ENCODE measurements at places on chromosomes 1 and 21. TPM values are rescaled to one million over a fixed set of nuclear protein-coding genes. Genes with fewer than 3 reads are reported as not detected.

DNA sequence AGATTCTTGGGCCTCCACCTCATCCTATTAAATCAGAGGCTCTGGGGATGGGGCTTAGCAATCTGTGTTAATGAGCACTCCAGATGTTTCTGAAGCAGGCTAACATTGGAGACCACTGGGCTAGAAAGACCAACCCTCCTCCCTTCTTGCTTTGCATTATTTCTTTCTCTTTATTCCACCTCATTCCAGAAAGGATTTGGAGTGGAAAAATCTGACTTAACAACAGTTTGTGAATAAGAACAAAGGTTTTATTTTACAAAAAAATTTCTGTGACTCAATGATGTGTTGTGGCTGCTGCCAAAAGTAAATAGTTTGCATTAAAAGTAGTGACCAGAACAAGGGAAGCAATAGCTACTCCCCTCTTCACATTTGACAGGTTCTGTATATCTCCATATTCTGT lies 79.4 kb downstream of the TGFB2 start:
- DNase-seq: no peak

DNA sequence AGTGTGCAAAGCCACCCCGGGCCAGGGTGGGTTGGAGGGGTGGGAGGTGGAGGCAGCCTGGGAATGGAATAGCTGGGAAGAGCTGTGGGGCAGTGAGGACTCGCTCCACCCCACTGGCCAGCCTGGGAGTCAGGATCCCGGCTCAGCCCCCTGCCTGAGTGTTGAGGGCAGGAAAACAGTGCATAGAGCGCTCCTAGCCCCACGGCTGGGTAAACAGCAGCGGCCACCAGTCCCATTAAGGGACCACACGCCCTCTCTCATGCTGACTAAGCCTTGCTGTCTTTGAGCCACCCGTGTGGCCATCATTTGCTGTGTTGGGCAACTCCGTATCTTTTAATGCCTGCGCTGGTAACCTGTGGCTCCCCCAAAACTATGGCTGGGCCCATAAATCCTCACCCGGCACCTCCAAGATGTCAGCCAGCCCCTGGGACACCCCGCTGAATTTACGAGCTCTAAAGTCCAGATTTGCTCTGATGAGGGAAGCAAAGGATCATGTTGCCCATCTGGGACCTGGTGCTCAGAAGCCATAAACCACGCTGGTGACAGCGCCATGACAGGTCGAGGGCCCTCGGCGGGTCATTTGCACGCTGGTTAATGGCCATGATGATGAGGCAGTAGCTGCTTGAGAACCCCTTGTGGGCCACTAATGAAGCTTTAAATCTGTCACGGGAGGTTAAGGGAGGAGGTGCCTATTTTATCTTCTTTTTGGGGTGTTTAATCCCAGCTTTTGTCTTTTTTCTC lies 34.9 kb downstream of the SYF2 start:
- DNase-seq: no peak

GRCh38 chr1:15667362-15667761 lies 16.8 kb upstream of the PLEKHM2 start:
- no peak for DNase-seq

GRCh38 chr1:209597499-209597898 lies 14.0 kb downstream of the CAMK1G start:
- no peak for DNase-seq

GRCh38 chr1:5393603-5394002 lies 598.6 kb downstream of the NPHP4 start:
- DNase-seq: no peak

DNA sequence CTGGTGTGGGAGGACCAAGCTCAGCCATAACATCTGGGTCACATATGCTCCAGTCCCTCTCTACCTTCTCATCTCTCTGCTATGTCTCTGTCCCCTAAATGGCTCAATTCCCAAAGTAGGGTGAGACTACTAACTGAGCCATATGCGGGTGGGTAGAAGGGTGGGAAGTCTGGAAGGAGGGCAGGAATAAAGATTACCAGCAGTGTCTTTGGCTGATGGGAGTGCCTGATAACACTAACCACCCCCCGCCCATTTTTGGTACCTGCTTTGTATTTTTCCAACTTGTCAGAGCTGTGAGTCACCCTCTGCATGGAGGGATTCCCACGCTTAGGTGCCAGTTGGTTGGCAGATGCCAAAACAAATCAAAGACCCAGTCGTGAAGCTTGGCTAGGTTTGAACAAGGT lies 14.9 kb upstream of the SSBP3 start:
- DNase-seq: no peak

GRCh38 chr1:230090194-230090711 lies 23.2 kb downstream of the GALNT2 start:
- no peak for DNase-seq

GRCh38 chr1:212782422-212783154 lies 9.0 kb downstream of the NSL1 start:
- no peak for DNase-seq

DNA sequence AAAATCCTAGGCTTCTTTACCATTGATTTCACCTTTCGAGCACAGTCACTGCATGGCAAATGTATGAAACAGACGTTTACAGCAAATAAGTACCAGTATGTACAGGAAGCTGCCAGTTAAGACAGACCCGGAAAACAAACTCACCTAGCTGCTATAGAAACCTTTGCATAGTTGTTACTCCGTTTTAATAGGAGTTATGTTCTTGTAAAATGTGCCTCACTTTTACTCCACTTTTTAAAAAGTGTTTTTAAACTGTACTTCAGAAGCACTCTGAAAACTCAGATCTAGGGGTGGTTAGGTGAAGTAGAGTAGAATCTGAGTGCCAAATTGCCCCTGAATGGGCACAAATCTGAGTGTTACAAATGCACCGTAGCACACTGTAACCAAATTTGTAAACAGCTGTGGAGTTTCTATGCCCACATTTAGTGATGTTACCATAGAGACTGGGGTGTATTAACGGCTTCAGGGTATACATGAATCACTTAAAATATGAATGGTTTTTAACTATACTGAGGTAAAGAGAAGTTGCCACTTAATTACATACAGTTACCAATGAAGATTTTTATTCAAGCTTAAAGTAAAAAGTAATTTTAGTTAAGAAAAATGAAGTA lies 30.7 kb downstream of the CNIH4 start:
- no peak for DNase-seq

- DNase-seq: no peak
Measured at GRCh38 chr1:209937996-209938959, at the start of gene SYT14. Gene SYT14, plus strand, starts transcription at chr1:209938217. Its CDS starts 48 bp downstream, at chr1:209938265.

DNA sequence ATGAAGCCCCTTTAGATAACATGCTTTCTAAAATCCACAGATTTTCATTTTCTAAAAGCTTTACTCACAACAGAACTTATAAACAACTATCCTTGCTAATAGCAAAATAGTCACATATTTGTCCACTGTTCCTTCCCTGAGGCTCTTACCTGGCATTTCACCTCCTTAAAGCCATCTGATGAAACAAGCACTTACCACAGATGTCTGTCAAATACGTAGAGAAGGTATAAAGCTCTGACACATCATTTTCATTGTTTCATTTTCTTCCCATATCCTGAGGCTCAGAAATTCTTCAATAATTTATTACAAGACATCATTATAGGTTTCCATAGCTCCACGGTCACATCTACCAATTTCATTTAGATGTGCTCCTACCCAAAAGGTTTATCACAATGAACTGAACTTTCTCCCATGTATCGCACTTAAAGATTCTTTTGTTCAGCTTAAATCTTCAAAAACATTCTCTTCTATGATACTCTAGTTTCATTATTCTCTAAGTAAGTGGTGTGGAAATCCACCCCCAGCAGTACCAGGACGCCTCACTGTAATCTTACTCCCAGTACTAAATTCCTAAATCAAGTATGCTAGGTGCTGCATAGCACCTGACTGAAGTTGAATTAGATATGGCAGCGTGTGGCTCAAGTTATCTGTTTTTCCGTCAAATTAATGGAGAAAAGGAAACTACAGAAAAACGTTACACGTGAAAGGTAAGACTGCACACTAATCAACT lies 569.6 kb downstream of the SMYD3 start:
- no peak for DNase-seq

The EPRS1 gene
- total RNA-seq: 35.3 TPM

The BCAR3 gene
- 1.1 TPM for total RNA-seq

The BCAN gene
- total RNA-seq: under 0.01 TPM

The GSTM4 gene
- total RNA-seq: 12.1 TPM

The SEMA6C gene
- total RNA-seq: 10.2 TPM

The ADCY10 gene
- under 0.01 TPM for total RNA-seq

The S100A14 gene
- total RNA-seq: not detected

The MMP23B gene
- total RNA-seq: 1.6 TPM

The C1orf94 gene
- not detected for total RNA-seq

The SPTA1 gene
- 10.2 TPM for total RNA-seq

The SH2D1B gene
- under 0.01 TPM for total RNA-seq

The ANGPTL3 gene
- total RNA-seq: not detected

The ZNF326 gene
- 12.4 TPM for total RNA-seq

The OR2L13 gene
- total RNA-seq: 3.8 TPM

The DIRAS3 gene
- total RNA-seq: 0.27 TPM
